ENCODE measurements at places on chromosomes 3 and 15.

DNA sequence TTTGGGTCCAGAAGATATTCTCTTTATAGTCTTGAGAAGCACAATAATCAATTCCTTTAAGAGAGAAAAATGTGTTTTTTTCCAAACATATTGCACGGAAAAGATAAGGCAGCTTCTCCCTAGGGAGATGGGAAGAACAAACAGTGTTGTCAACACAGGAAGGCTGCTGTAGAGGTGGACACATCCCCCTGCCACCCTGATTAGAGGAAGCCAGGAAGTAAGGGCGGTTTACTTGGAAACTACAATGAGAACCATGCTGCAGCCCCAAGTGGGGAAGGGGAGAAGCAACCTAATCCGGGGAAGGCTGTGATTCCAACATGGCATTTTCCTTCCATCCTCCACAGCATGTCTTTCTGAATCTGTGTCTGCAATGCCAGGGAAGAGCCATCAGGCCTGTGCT, 256.9 kb upstream of the TGFBR2 start:
- no peak for DNase-seq

DNA sequence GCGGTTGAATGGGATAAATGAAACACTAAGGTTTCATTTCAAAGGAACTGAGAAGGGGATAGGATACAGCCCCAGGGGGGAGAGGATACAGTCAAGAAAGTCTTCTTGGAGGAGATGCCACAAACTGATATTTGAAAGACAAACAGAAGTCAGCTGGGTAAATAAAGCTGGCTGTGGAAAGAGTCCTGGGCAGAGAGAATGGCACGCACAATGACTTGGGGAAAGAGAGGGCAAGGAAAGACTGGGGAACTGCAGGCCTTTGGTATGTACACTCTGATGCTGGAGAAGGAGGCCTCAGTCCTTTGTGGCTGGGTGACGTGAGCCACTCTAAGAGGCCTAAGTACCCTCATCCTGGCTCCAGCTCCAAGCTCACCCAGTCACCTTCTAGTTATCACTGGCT, 45.2 kb upstream of the LMCD1 start:
- no peak for DNase-seq

GRCh38 chr3:30628901-30629590, 22.6 kb downstream of the TGFBR2 start:
- no peak for DNase-seq

GRCh38 chr3:118977118-118977517, 57.5 kb downstream of the IGSF11 start:
- no peak for DNase-seq

DNA sequence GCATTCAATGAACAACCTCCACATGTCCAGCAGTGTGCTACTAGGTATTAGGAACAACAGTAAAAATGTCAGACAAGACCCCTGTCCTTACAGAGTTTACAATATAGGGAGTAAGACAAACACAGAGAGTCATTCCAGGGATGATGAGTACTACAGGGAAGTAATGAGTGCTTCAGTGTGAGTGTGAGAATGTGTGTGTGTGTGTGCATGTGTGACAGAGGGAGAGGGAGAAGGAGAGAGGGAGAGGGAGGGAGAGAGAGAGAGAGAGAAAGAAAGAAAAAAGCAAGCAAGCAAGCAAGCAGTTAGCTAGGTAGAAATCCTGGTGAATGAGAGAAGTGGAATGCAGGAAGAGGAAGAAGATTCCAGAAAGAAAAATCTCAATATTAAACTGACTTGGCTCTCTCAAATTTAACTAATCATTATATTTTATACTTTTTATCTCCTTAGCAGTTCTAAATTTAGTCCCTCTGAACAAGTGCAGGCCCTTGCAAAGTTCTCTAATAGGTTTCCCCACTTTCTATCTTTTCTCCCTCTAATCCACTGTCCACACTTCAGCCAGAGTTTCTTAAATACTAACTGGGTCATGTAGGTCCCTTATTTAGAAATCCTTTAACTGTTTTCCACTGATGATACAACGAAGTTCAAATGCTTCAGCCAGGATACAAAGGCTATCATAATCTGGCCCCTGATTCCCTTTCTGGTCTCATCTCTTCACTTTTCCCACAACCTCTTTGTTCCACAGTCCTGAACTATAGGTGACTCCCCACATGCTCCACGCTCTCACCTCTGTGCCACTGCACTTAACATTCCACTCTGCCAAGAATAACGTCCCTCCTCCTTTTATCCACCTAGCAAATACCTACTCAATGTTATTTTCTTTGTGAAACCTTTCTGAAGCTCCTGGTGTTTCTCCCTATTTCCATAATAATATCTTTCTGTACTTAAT, 10.3 kb downstream of the DCBLD2 start:
- no peak for DNase-seq

GRCh38 chr3:171133337-171133736, 106.8 kb upstream of the SLC2A2 start:
- DNase-seq = no peak

All from NCI-H2171 (cell line).